ENCODE measurements at places on chromosomes 5 and 9.

GRCh38 chr9:97873882-97874281, 20.9 kb downstream of the FOXE1 start:
- no peak for DNase-seq

DNA sequence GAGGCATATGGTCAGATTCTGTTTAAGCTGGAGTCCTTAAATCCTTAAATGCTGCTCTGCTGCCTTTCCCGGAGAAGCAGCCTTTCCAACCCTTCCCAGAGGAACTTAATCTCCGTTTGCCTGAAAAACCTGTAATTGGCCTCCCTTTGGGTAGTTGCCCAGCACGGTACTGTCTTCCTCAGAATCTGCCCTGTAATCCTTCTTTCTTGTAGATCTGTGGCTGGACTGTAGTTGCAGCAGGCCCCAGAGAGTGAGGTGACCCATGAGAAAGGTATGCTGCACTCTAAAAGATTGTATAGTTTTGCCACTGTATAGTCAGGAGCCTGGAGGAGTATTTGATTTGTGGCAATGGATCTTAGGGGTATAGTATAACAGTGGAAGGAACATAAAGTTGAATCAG, 11.7 kb downstream of the SPIN1 start:
- DNase-seq, result no peak

DNA sequence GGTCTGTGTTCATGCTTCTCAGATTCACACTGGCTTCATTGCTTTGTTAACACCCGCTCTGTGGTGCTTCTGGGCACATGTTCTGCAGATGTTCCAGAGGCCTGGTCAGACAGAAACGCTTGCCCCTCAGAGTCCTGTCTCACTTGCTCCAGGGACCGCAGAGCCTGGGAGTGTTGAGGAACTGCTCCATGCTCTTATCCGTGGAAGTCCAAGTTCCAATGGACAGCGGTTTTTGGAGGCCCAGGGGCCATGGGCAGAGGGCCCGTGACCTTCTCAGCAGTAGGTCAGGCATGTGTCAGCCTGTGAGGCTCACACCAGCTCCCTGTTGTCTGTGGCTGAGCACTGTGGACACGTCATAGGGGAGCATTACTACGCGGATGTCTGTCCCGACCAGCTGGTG, 364.7 kb upstream of the IRX1 start:
- no peak for DNase-seq

- DNase-seq, result no peak
Measured at GRCh38 chr5:132434416-132435286, 55.9 kb downstream of the IRF1 start.
